ENCODE measurements at places on chromosomes 2 and 18.

GRCh38 chr18:3654442-3655253 is 204.7 kb downstream of the TGIF1 start:
- DNase-seq = no peak

DNA sequence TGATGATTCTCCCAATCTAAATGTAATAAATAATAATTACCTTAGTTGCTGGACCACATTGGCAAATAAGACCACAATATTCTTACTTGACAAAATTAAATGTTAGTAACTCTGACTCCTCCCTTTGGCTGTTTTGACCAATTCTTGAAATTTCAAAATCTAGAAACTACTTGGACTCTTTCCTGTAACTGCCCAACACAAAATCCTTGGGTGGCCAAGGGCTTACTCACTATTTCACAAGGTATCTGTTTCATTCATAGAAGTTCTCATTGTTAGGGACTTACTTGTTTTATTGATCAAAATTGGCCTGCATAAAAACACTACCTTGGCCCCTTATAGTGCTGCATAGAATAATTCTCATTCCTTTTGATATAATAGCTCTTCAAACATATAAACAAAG is 19.4 kb downstream of the CDH20 start:
- no peak for DNase-seq

DNA sequence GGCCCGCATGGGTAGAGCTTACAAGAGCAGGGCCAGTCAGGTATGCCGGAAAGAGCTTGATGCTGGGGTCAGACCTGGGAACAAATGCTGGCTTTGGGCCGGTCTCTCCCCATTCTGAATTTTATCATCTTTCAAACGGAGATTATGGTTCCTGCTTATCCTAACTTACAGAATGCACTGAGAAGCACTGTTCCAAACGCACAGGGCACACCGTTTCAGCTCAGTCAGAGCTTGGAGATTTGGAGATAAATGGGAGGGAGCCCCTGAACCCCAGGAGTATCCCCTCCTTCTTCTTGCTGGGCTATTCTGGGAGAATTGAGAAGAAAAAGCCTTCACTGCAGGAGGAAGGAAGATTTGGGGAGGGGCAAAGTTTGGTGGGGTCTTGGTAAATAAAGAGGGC is 169.4 kb downstream of the DDX1 start:
- no peak for DNase-seq

DNA sequence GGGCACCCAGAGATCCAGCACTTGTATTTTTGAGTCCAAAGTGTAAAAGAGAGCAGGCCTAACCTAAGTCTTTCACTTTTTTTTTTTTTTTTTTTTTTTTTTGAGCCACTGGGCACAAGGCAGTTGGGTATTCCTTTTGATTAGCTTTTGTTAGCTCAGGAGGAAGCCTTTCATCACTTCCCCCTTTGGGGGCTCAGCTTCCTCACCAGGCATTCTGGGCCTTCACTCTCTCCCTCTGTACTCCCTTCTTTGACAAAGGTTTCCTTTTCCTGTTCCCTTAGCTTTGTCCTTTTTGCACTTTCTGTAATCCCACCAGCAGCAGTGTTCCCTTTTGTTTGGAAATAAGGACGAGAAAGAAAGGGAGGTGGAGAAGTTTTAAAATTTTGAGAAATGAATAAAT is 88.2 kb downstream of the PKP4 start:
- no peak for DNase-seq

DNA sequence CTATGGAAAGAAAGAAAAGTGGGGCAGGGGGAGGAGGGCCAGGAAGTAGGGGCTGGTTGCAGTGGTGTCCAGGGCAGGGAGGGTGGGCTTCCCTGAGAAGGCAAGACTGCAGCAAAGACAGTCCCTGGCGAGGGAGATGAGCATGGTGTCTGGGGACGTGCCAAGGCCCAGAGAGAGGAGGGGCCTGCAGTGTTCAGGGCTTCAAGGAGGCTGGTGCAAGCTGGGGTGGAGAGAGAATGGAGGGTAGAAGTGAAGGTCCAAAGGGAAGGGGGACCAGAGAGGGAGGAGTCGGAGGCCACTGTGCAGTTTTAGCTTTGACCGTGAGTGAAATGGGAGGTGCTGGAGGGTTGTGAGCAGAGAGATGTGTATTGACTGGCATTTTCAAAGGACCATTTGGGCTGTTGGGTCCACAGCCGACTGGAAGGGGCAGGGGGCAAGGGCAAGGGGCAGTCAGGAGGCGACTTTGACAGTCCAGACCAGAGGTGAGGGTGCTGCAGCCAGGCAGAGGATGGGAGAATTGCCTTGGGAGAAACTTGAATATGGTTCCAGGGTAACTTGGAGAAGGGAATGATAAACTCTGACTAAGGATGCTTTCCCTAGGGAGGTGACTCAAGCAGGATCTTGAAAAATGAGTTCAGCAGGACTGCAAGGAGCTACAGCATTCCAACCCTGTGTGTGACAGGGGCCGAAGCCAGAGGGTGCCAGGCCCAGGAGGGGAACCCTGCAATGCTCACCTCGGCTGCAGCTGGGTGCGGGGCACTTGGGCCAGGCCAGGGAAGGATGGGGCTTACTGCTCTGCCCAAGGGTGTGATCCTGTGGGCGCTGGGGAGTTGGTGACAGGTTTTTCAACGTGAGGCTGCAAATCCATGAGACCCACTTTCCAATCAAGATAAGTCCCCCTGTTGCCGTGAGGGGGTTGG is 177.1 kb upstream of the HAAO start:
- no peak for DNase-seq

DNA sequence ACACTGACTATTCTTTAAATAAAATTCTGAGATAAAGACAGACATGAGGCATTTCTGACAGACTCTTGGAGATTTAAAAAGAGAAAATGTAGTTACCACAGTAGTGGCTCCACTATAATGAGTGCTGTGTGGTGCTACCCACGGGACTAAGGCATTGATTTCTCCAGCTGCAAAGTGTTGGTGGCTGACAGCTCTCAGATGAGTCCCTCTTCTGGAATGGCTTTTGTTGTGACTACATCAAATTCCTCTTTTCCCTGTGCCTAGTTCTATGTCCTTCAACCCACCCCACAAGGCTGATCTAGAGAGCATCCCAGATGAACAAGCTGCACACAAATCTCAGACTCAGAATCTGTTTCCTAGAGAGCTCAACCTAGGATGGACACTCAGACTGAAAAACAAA is 884.8 kb upstream of the ZEB2 start:
- DNase-seq = no peak

- peak; percentile 31 for DNase-seq
Measured at GRCh38 chr2:31764169-31764568, 183.4 kb upstream of the SRD5A2 start.

- DNase-seq = no peak
Measured at GRCh38 chr2:30231996-30232800, 864 bp downstream of the LBH start.

GRCh38 chr18:78309924-78310323 is 669.7 kb upstream of the SALL3 start:
- DNase-seq = no peak

DNA sequence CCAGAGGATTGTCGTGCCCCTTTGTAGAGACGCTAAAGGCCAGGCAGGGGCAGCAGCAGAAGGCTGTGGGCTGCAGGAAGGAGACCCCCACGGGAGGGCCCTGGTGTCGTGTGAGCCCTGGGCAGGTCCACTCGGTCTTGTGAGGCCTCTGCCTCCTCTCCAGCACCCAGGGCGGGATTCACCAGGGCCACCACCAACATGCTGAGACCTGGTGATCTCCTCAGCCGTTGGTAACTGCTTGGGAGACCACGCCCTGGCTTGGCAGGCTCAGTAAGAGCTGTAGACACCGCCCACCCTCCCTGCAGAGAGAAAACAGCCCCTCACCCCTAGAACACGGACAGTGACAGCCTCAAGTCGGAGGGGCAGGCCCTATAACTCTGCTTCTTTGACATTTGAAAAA is 21.1 kb downstream of the MBP start:
- DNase-seq = no peak

DNA sequence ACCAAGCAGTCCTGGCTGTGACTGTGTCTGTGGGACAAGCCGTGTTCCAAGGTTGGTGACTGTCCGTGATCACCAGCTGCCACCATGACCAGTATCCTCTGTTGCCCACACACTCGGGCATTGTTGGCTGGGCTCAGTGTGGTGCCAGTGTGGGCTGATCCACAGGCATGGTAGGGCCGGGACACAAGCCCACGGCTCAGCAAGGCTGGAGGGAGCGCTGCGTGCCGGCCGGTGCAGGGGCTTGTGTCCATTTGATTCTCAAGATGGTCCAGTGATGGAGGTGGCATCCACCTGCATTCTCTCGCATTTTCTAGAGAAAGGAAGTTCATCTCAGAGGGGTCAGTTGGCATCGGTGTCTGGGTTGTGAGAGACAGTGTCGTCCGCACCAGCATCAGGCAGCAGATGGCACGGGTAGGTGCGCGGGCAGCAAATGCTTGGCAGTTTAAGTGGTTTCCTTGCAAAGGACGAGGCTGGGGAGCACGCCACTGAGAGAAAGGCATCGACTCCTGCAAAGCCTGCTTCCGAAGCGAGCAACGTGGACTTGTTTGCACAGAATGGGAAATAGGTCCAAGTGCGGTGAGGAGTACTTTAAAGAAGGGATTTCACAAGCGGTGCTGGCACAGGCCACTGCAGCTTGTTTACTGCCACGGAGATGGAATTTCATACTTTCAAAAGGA is 20.9 kb downstream of the TWIST2 start:
- no peak for DNase-seq

GRCh38 chr2:191664823-191665677 is 12.9 kb upstream of the NABP1 start:
- no peak for DNase-seq

DNA sequence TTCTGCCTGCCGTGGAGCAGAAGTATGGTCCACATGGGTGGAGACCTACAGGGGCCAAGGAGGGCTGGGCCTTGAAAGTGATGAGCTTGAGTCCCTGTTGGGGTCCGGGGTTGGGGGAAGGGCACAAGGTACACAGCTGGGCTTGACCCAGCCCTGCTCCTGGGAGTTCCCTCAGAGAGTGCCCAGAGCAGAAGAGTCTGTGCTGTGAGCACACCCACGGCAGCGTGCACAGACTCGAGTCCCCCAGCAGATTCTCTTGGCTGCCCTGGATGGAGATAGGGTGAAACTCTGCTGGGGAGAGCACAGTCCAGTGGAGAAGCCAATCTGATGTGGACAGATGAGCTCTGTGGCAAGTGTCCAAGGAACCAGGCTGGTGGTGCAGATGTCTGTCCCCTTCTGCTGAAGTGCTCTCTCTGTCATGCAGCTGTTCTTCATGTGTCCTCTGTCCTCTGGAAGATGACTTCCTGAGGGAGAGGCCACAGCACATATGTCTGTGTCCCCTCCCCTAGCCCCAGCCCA is 27.5 kb downstream of the INPP4A start:
- DNase-seq = no peak

GRCh38 chr2:145095641-145096435 is 575.9 kb upstream of the ZEB2 start:
- no peak for DNase-seq

DNA sequence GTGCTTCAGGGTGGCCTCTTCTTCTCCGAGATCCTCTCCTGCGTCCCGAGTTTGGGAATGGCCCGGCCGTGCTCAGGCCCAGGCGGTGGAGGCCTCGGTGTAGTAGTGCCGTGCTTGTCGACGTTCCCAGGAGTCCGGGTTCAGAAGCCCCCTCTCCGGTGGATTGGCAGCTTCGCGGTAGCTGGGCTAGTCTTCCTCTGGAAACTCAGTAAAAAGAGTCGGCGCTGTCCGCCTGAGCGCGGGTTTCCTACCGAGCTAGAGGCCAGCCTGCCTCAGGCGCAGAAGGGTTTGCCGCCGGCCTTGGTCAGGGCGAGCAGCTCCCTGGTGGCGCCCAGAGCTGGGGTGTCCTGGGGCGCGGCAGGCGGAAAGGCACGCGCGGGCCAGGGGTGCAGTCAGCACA is 3.2 kb downstream of the RALBP1 start:
- no peak for DNase-seq

DNA sequence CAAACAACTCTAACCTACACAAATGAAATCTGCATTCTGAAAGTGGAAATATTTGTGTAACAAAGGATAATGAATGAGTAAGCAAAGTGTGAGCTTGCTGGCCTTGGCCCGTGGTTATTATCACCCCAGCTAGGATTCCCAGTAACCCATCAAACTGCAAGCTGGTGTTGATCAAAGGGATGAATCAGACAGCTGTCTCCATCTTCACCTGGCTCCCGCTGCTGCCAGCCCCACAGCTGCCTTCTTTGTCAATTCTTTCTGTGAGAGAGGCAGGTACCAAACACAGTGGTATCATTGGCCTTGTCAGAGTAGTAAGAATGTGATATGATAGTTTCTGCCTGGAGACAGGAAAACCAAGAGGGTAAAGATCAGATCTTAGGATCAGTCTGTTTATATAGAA is 25.2 kb upstream of the RGPD4 start:
- DNase-seq = no peak

- DNase-seq = no peak
Measured at GRCh38 chr2:239946864-239947728, 78.0 kb downstream of the NDUFA10 start.

- no peak for DNase-seq
Measured at GRCh38 chr2:20796374-20796791, 26.5 kb downstream of the LDAH start.

DNA sequence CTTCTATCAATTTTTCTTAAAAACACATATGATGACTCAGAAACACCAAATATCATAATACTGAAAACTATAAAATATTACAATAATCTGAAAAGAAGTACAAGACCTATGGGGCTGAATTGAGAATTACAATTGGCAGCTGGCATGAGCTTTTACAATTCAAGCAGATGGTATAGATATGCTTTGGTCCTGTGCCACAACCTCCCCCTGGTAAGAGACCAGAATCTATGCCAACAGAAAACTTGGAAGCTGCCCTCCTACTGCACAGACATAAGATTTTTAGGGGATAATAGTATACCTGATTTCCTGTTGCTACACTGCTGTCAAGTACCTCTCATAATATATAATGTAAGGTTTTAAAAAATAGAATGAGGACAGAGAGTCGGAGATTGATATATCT is 46.8 kb upstream of the CDH7 start:
- DNase-seq = no peak

DNA sequence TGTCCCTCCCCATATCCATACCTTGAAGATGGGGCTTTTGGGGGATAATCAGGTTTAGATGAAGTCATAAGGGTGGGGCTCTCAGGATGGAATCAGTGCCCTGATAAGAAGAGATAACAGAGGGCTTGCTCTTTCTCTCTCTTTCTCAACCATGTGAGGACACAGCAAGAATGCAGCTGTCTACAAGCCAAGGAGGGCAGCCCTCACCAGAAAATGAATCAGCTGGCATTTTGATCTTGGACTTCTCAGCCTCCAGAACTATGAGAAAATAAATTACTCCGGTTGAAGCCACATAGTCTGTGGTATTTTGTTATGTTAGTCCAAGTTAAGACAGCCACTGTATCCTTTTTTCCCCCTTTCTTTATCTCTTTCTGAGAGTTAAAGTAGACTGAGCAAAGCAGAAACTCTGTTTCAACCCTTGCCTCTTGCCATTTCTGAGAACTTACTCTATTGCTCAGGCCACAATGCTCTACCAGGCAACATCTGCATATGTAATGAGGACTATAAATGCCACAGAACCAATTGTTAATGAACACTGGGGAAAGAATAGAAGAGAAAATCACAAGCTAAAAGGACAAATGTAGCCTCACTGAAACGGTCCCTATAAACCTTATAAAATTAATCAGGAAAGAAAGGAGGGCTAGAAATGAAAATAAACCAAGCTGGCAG is 56.9 kb downstream of the SRBD1 start:
- DNase-seq = no peak

All from HFF-Myc (cell line).